A549 treated with ZK216348 at 1 μM for 4 hours (cell line): ENCODE measurements at places on chromosomes 5 and 9. TPM values are rescaled to one million over a fixed set of nuclear protein-coding genes. Genes with fewer than 3 reads are reported as not detected.

Gene EFNA5
- 18.9 to 27.3 TPM (median 26.4 TPM) in 5 replicates for total RNA-seq

Gene ESM1
- total RNA-seq: not detected in 5 replicates

Gene PPP3R2
- total RNA-seq: not detected in 5 replicates

Gene PKN3
- total RNA-seq: 12.3 to 20.6 TPM (median 18.0 TPM) in 5 replicates

Gene ASTN2
- total RNA-seq: 2.9 to 6.5 TPM (median 4.8 TPM) in 5 replicates

Gene ADAMTS19
- not detected in 5 replicates for total RNA-seq

Gene CDO1
- total RNA-seq: not detected in 5 replicates

Gene PTGS1
- total RNA-seq: 1.3 to 1.6 TPM (median 1.6 TPM) in 5 replicates

Gene CBY3
- not detected in 5 replicates for total RNA-seq

Gene TSSK1B
- total RNA-seq: not detected in 5 replicates

Gene CTSV
- 11.7 to 13.9 TPM (median 12.8 TPM) in 5 replicates for total RNA-seq

Gene S1PR3
- 49.8 to 71.1 TPM (median 63.9 TPM) in 5 replicates for total RNA-seq

Gene MEGF10
- total RNA-seq: not detected in 5 replicates

Gene TCF7
- total RNA-seq: 10.0 to 14.9 TPM (median 13.3 TPM) in 5 replicates

Gene DMGDH
- total RNA-seq: not detected in 5 replicates

Gene ENTREP1
- 0.61 to 0.74 TPM (median 0.65 TPM) in 5 replicates for total RNA-seq

Gene WDR36
- total RNA-seq: 10.6 to 17.1 TPM (median 14.6 TPM) in 5 replicates

Gene STK32A
- total RNA-seq: 0.20 to 0.74 TPM (median 0.29 TPM) in 5 replicates

Gene HRH2
- total RNA-seq: 0.46 to 0.73 TPM (median 0.51 TPM) in 5 replicates

Gene PFN3
- not detected in 5 replicates for total RNA-seq

Gene AFAP1L1
- 7.6 to 11.4 TPM (median 10.7 TPM) in 5 replicates for total RNA-seq
